ENCODE measurements at places on chromosomes 5 and 9.

GRCh38 chr9:92729735-92730155 is 34.9 kb downstream of the BICD2 start:
- DNase-seq: no peak

DNA sequence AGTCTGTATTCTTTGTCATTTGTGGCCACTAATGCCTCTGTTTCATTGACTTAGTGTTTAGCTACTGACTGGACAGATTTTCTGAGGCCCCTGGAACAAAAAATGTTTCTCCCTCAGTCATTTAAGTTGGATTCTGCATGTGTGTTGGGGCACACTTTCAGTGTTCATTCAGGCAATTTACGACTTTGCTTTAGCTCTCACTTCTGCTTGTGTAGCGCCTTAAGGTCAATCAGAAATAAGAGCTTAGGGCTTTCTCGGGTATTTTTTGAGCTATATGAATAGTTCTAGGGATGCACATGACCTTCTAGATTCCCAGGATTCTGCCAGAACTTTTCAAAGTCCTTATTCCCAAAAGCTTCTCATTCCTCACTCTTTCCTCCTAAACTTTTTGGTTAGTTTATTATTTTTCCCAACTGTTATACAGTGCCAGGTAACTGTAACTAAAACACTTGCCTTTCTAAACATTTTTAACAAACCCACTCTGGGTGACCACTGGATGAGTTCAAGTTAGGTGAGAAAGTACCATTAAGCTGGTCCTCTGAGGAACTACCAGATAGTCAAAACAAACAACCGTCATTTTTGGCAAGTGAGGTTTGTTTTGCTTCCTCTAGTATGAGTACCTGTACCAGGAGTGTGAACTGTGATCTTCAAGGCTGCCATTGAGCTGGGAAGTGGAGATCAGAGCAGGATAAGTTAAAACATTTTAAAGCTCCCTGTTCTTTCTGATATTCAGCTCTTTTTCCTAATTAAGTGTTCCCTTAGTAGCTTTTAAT is 571.3 kb upstream of the TLE4 start:
- DNase-seq: no peak

DNA sequence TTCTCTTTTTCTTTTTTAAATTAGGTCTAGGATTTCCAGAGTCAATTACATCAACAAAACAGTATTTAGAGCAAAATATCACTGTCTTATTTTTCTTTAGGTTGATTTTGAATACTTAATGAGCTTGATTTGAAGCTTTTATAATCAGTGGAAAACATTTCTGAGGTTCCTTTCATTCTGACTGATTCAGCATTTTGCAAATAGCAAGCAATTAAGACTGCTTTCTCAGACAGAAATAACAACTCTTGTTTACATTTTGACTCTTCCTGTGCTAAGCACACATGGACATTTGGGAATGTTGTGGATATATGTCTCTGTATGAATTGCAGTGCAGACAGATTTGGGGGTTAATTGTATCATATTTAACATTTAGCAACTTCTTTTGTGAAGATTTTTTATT is 22.2 kb upstream of the MCCC2 start:
- no peak for DNase-seq

DNA sequence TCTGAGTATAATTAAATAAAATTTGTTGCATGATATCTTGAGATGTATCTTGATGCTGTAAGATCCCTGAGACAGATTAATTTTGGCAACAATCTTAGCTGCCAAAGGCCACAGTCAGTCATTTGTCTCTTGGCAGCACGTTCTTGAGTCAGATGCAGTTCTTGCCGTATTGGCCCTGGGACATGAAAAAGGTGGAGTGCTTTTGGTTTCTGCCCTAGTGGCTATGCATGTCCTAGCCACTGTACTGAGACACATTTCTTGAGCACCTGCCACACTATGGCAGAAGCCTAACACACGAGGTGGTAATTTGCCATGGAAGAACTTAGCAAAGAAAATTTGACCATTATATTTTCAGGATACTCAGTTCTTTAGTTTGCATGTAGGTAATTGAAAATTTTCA is 45.0 kb upstream of the PHF2 start:
- peak; percentile 71 for DNase-seq

Data from LNCaP clone FGC (cell line).